ENCODE measurements at places on chromosomes 2 and 18. TPM values are rescaled to one million over a fixed set of nuclear protein-coding genes. Genes with fewer than 3 reads are reported as not detected.

Gene OTOF
- total RNA-seq = not detected

Gene ST8SIA3
- not detected for total RNA-seq

Gene SMYD1
- total RNA-seq = not detected

Gene CD302
- total RNA-seq = 1.3 TPM

Gene ERFE
- total RNA-seq = 0.17 TPM

Gene ZNF804A
- 2.4 TPM for total RNA-seq

Gene TDRD15
- 1.1 TPM for total RNA-seq

Gene REEP1
- total RNA-seq = not detected

Gene LRP1B
- total RNA-seq = not detected

Gene CRYGD
- not detected for total RNA-seq

Gene ZDBF2
- 18.7 TPM for total RNA-seq
